Stimulated activated naive CD8-positive, alpha-beta T cell treated with anti-CD3 and anti-CD28 coated beads, Interleukin-15, amount 100 ng/mL, for 72 hours (primary cell): ENCODE measurements at places on chromosomes 16 and 17.
A peak's percentile ranks its signal among the peaks of the same experiment; 100 is the strongest.

DNA sequence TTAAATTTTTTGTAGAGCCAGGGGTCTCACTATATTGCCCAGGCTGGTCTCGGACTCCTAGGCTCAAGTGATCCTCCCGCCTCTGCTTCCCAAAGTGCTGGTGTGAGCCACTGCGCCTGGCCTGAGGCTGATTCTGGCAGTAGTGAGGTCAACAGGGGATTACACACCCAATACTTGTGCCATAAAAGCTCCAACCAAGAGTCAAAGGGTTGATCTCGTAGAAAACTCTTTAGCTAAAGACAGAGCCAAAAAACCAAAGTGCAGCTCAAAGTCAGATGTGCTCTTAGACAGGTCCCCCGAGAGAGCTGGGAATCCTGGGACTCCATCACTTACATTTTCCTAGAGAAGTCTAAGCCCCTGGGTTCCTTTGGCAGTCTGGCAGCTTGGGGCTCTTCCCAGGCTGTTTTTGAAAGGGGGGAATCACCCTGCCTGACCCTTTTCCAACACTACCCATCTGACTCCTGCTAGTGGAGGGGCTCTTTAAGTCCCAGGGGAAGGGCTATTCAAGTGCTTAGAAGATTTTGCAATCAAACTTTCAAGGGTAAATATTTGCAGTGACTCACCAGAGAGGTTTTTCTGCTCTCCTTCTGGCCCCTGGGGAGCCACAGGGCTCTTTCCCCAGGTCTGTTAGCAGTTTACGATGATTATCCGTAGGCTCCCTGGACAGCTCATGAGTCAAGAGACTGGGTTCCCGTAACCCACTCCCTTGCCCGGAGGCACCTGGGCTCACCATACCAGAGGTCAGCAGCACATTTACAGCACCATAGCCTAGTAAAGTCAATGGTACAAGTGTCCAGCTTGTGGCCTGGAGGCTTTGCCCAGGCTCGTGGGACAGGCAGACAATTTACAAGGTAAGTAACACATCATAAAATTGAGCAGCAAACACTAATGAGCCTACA is 408.7 kb downstream of the SLC39A11 start:
- no peak for DNase-seq

- DNase-seq: no peak
Observed at GRCh38 chr16:81505011-81505661, 60.5 kb downstream of the CMIP start.

GRCh38 chr17:48504953-48505352 is 25.9 kb downstream of the HOXB1 start:
- no peak for DNase-seq

DNA sequence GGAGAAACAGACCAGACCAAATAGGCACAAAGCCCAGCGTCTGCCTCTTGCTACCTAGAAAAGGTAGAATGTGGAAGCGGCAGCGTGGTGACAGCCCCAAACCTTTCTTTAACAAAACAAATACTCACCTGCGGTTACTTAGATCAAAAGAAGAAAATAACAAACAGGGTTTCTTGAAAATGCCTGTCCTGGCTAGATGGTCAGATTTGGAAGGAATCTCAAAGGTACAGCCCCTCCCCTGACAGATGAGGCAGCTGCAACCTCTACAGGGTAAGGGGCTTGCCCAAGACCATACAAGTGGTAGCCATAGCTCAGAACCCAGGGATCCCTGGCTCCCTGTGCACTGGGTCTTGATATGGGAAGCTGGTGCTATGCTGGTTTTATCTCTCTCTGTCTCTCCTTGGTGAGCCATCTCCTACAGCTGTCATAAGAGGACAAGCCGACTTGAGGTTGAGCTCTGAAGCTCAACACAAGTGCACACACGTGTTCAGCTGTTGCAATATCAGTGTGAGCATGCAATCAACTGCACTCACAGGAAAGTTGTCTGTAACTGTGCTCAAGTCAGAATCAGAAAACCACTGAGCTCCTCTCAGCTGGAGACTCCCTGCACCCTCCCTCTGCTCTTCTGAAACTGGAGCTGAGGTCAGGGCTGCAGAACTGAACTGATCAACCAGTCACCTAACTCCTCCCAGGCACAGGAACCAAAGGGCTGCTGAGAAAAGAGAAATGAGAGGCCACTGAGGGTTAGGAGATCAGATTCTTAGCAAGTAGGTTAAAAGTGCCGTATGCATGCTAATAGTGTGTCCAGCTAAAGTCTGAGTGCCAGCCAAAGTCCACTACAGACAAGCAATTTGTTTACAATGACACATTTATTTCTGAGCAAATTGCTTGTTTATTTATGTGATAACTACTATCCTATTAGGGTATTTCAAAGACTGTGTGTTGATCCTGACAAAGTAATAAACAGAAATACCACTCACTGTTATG is 6.1 kb upstream of the RNF157 start:
- DNase-seq: peak; percentile 81

DNA sequence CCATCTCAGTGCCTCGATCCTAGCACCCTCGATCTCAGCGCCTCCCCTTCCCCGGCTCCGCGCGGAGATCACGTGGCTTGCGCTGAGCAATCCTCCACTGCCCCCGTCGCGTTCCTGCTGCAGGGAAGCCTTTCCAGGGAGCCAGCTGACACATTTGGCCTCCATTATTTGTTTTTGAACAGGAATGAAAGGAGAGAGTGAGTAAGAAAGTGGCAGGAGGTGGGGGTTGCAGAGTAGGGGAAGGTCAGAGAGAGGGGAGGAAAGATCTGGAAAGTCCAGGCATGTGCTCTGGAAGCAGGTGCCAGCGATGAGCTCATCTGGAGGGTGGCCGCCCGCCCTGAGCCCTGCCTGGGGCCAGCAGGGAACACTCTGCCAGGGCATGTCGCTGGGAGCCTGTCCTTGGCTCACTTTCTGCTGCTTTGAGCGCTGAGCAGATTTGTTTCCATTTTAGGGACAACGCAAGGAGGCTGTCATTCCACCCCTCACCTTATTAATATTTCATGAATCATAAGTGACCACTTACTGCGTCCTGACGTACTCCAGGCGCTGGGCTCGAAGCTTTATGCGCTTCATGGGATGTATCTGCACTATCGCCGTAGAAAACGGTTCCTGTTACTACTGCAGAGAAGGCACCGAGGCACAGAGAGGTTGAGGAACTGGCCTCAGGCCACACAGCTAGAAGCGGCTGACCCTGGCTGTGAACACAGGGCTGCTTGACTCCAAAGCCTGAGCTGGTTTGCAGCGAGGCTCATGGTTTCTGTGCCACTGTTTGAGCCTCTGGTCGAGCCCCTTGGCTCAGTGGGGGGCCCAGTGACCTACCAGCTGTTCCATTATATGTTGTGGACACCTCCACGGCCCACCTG is 283.1 kb downstream of the SEC14L1 start:
- DNase-seq: no peak

GRCh38 chr17:32445497-32445896 is 1.2 kb downstream of the PSMD11 start:
- no peak for DNase-seq

GRCh38 chr17:33750943-33751701 is 458.0 kb upstream of the ASIC2 start:
- DNase-seq: peak; percentile 61

- no peak for DNase-seq
Observed at GRCh38 chr17:49741692-49742076, 22.2 kb downstream of the FAM117A start.

DNA sequence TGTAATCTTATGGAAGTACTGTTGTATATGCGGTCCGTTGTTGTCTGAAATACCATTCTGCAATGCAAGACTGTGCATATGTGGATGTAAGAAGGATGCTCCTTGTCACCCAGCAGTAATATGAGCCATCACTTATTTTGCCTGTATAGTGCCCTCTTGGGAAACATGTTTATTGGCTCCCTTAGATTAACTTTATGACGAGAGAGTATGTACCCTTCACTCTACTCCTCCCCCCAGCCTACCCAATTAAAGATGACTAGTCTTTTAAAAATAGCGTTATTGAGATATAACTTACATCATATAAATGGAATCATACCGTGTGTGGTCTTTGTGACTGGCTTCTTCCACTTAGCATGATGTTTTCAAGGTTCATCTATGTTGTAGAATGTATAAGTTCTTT is 33.6 kb downstream of the FTO start:
- DNase-seq: no peak

- DNase-seq: peak; percentile 69
Observed at GRCh38 chr17:48505788-48506187, 25.0 kb downstream of the HOXB1 start.

DNA sequence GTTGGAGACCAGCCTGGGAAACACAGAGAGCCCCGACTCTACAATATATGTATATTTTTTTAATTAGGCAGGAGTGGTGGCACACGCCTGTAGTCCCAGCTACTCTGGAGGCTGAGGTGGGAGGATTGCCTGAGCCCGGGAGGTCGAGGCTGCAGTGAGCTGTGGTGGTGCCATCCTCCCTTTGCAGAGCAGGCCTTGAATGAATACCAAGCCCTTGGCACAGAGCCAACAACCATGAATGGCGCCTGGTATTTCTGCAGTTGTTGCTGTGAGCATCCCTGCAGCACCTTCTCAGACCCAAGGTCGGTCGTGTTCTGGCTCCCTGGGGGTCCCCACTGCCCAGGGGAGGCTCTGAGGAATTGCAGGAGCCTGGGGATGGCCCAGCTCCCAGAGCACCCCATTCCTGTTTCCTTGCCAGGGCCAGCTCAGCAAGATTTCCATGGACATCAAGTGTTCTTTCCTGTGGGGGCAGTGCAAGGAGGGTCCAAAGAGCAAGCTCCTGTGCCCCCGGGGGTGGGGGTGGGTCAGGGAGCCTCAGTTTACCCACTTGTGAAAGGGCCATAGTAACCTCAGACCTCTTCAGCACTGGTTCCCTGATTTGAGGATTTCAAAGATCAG is 25.6 kb upstream of the RMI2 start:
- no peak for DNase-seq

DNA sequence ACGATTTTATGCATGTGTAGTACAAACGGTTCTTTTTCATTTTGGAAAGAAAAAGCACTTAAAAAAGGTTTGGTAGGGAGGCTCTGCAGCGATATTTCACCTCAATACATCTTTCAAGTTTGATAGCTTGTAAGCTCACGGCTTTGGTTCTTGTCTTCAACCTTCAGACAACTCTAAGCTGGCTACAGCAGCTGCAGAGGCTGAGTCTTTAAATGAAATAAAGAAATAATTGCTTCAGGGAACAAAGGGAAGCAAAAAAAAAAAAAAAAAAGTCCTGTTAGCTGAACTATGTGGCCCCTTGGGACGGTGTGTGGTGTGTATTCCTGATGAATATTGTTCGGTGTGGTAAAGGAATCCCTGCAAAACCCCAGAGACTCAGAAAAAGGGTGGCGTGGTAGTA is 265.1 kb downstream of the NTN1 start:
- DNase-seq: no peak

- DNase-seq: no peak
Observed at GRCh38 chr16:55488306-55488705, 9.3 kb downstream of the MMP2 start.

DNA sequence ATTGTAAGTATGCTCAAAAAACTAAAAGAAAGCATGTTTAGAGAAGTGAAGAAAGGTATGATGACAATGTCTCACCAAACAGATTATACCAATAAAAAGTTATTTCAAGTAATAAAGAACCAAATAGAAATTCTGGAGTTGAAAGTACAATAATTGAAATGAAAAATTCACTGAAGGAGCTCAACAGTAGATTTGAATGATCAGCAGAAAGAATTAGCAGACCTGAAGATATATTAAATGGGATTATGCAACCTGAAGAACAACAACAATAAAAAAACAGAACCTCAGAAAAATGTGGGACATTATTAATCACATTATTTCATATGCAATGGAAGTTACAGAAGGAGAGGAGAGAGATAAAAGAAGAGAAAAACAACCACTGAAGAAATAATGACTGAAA is 57.6 kb downstream of the ABCA8 start:
- DNase-seq: no peak

DNA sequence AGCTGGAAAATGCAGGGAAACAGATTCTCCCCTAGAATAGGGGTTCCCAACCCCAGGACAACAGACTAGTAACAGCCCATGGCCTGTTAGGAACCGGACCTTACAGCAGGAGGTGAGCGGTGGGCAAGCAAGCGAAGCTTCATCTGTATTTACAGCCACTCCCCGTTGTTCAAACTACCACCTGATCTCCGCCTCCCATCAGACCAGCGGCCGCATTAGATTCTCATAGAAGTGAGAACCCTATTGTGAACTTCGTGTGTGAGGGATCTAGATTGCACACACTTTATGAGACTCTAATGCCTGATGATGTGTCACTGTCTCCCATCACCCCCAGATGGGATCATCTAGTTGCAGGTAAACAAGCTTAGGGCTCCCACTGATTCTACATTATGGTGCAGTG is 3.5 kb downstream of the CD300LB start:
- no peak for DNase-seq

- no peak for DNase-seq
Observed at GRCh38 chr17:81536299-81537290, 8.4 kb downstream of the FSCN2 start.

- no peak for DNase-seq
Observed at GRCh38 chr17:36928471-36929345, 8.6 kb upstream of the LHX1 start.

DNA sequence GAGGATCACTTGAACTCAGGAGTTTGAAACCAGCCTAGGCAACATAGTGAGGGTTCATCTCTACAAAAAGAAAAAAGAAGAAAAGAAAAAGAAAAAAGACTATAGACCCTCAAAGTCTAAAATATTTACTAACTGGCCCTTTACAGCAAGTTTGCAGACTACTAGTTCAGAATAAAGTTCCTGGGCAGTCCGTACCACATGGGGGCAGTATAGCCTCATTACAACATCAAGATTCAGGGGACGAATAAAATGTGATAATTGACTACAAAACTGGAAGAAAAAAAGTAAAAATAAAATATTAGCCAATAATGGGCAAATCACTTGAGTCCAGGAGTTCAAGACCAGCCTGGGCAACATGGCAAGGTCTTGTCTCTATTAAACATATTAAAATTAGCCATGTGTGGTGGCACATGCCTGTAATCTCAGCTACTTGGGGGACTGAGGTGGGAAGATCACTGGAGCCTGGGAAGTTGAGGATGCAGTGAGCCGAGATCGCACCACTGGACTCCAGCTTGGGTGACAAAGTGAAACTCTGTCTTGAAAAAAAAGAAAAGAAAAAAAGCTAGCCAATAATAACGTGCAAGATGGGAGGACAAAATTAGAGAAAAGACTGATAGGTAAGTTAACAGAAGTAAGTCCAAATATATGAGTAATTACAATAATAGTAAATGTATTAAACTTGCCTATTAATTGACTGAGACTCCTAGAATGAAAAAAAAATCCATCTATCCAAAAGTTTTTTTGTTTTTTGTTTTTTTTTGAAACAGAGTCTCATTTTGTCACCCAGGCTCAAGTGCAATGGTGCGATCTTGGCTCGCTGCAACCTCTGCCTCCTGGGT is 129.4 kb upstream of the SEC14L1 start:
- DNase-seq: peak; percentile 52

GRCh38 chr17:34012709-34013375 is 242.2 kb upstream of the CCL2 start:
- no peak for DNase-seq

- DNase-seq: peak; percentile 58
Observed at GRCh38 chr17:4658478-4659305, 17.2 kb upstream of the ALOX15 start.
